Naive thymus-derived CD4-positive, alpha-beta T cell (primary cell): ENCODE measurements at places on chromosomes 12 and 14. TPM values are rescaled to one million over a fixed set of nuclear protein-coding genes. Genes with fewer than 3 reads are reported as not detected.

Gene PCED1B
- 68.1 and 70.0 TPM in 2 replicates for total RNA-seq

Gene AQP5
- not detected in 2 replicates for total RNA-seq

DNA sequence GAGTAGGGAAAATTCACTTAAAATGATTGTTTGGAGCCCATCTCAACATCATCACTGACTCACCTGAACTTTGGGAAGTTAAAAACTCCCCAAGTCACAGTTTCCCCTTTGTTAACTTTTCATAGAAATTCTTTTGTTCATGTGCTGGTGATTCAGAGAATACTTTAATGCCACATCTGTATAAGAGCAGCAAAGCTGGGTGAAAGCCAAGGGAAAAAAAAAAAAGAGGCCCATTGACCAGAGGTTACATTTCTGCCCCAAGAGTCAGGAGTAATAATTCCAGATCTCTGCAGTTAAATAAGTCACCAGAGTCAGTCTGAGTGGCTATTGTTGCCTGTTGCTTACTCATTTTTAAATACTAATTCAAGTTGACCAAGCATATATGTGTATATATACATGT lies 136.4 kb upstream of the LGR5 start:
- DNase-seq, result no peak

DNA sequence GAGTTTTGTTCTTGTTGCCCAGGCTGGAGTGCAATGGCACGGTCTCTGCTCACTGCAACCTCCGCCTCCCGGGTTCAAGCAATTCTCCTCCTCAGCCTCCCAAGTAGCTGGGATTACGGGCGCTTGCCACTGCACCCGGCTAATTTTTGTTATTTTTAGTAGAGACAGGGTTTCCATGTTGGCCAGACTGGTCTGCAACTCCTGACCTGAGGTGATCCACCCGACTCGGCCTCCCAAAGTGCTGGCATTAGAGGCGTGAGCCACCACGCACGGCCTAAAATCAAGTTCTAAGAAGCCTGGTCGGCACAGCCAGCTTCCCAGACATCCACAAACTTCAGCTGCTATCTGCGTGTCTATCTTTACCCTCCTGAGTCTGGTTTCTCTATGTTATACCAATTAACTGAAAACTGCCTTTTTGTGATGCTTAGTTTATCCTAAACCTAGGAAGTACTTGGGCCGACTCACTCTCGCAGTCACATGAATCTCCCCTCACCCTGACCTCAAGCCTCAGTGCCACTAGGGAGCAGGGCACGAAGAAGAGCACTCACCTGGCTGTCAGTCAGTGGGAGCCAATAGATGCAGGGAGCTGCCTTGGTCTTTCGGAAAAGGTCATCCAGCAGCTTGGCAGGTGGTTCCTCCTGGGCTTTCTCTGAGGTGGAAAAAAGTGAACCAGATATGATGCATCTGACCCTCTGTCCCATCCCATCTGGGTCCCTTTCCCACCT lies 3.4 kb upstream of the CDH24 start:
- no peak for DNase-seq

DNA sequence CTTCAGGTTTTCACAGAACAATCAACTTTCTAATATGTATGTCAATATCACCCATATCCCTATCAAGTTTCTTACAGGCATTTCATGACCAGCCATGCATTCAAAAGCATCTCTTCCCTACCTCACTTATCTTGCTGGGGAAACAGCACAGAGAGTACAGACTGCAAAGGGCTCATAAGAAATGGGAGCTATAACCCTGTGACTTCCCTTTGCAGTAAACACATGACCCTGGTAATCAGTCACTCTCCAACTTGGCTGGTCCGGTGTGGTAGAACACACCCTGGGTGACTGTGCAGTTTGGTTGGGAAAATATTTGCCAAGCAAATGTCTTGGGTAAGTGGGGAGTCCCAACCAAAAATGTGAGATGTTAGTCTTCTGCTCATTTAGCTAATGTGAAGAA lies 49.4 kb upstream of the TMCC3 start:
- DNase-seq, result no peak

DNA sequence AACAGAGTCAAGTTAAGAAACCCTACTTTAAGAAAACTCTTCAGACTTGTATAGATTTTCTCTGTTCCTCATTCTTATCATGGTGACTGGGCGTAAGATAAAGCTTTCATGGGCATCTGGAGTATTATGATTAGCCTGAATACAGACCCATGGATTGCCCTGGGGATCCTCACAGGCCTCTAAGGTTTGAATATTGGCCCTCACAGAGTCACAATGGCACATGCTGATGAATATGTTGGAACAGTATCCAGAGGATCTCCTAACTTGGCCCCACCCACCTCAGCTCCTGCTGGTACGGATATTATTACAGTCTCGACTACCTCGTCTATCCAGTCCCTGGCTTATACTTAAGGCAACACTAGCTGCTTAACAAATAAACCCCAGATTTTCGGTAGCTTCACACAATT lies 8.1 kb downstream of the OSBPL8 start:
- no peak for DNase-seq

DNA sequence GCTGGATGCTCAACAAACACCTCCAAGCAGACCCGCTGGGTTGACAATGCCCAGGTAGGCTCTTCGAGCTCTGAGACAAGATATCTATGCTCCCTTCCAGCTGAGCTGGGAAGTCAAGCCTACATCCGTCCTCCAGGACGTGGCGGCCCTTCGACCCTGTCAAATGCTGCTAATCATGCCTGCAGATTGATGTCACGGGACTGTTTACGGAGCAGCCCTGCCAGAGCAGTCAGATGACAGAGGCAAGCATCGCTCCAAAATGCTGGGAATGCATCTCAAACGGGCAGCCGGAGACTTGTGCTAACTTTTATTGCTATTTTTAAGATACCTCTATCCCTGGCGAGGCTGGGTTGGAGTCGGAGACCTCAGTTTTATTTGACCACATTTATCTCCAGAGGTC lies 139.2 kb downstream of the NTF3 start:
- DNase-seq, result no peak
